Left ventricle myocardium superior (tissue), 1 donor: ENCODE measurements at places on chromosomes 12 and 14. TPM values are rescaled to one million over a fixed set of nuclear protein-coding genes. Genes with fewer than 3 reads are reported as not detected.

DNA sequence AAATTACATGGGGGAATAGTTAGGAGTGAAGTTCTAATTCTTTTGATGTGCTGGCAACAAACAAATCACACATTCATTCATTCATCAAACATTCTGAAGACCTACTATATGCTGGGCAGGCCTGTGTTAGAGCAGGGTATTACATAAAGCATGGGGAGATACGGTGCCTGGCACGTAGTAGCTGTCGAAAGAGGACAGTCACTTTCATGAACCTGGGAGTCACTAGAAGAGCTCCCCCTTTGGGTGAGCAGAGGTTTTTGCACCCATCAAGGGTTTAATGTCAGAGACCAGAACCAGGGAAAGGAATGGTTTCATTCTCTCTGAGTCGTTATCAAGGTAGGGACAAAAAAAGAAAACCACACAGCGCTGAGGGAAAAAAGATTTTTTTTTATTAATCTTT lies 10.0 kb downstream of the LHX5 start:
- no peak for DNase-seq

DNA sequence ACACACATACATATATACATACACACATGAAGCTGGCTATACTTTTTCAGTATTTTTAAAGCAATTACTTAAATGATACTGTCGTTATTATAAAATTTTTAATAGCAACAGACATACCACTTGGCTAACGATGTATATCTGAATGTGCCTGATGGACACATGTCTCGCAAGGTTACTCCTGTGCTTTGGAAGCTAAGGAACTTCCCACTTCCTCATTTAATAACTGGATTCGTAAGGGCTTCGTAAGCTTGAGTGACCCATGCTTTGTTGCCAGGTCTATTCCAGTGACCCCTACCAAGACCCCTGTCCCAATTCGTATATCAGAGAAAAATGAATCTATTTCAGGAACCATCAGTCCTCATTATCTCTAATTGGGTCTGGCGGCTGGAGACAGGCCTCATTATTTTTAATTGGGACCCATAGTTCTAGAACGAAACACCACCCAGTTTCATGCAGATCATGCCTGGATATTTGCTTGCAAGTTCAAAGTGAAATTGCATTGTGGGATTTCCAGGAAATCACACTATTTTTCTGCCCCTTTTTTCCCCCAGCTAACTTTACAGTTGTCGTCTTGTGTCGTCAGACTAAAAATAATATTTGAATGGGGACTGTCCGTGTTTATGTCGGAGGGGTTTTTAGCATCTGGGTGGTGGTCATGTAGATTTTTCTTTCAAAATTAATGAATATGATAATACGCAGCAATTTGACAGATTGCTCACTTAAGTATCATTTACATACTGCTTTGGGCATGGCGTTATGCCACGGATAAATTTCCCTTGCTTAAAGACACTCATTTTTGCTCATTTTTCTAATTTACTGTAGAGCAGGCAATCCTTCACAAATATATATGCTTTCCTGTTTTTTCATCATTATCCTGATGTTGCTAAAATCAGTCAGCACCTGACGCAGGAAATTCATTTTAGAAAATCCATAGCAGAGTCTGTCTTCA lies 17.1 kb upstream of the MYO1H start:
- no peak for DNase-seq

GRCh38 chr12:132775502-132776229 lies 14.0 kb upstream of the ANKLE2 start:
- no peak for DNase-seq

The KIF5A gene
- 0.12 TPM for total RNA-seq

The C12orf54 gene
- total RNA-seq: not detected

DNA sequence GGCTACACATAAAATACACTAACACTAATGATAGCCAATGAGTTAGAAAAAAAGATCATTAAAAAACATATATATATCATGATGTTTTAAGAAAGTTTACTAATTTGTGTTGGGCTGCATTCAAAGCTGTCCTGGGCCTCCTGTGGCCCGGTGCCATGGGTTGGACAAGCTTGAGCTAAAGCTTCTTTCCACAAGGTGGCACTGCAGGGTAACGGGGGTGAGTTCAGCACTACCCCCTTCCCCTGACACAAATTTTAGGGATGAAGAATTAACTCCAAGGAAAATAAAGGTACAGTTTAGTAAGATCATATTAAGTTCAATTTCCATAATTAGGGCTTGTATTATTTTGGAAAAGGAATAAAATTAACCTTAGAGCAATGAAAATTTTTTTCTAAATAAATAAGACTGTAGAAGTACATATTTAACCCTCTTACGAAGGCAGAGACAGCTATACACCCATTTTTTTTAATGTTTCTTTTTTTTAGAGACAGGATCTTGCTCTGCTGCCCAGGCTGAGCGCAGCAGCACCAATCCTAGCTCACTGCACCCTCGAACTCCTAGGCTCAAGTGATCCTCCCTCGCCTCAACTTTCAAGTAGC lies 38.9 kb downstream of the PPP1R13B start:
- DNase-seq: peak; percentile 83

DNA sequence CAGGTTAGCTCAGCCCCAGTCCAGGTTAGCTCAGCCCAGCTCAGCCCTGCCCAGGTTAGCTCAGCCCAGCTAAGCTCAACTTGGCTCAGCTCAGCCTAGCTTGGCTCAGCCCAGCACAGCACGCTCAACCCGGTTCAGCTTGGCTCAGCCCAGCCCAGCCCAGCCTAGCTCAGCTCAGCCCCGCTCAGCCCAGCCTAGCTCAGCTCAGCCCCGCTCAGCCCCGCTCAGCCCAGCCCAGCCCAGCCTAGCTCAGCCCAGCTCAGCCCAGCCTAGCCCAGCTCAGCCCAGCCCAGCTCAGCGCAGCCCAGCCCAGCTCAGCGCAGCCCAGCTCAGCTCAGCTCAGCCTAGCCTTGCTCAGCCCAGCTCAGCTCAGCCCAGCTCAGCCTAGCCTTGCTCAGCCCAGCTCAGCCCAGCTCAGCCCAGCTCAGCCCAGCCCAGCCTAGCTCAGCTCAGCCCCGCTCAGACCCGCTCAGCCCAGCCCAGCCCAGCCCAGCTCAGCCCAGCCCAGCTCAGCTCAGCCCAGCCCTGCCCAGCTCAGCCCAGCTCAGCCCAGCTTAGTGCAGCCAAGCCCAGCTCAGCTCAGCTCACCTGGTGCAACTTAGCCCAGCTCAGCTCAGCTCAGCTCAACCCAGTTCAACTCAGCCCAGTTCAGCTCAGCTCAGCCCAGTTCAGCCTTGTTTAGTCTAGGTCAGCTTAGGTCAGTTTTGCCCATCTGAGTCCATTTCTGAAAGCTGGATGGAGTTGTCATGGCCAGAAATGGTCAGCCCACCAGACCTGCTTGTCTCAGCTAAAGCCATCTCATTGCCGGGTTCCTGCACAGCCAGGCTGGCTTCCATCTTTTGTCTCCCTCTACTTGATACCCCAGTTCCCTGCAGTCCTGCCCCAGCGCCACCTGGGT lies 333.6 kb downstream of the TMEM121 start:
- peak; percentile 23 for DNase-seq

The PCNX1 gene
- 37.4 TPM for total RNA-seq

The PRH2 gene
- not detected for total RNA-seq

The TPH2 gene
- not detected for total RNA-seq

- no peak for DNase-seq
These were observed 24.8 kb upstream of the TMEM132D start for GRCh38 chr12:129928643-129929042.

- peak; percentile 19 for DNase-seq
These were observed 70.7 kb upstream of the GALNT9 start for GRCh38 chr12:132400011-132400641.

DNA sequence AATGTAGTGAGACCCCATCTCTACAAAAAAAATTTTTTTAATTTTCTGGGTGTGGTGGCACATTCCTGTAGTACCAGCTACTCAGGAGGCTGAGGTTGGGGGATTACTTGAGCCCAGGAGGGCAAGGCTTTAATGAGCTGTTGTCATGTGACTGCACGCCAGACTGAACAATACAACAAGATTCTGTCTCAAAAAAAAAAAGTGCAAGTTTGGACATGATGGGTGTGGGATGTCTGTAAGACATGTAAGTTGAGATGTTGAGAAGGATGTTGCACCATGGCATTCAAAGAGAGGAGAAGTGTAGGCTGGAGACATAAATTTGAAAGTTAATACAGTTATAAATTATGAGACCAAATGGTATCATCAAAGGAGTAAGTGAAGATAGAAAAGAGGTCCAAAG lies 23.5 kb downstream of the YEATS4 start:
- no peak for DNase-seq

The RNASE13 gene
- not detected for total RNA-seq

The KRT82 gene
- total RNA-seq: not detected

DNA sequence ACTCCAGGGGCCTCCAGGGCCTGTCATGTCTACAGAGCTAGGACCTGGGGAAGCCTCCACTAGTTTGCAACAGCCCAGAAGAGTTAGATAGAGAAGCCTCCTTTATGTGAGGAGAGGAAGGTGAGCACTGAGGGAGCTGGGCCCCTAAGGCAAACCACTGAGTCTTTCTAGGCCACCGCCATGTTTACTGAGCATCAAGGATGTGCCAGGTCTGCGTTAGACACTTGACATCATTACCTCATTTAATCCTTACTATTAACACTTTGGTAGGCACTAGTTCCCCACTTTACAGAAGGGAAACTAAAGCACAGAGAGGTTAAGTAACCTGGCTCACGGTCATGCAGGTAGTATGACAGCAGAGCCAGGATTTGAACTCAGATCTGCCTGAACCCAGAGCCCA lies 12.9 kb downstream of the CTDSP2 start:
- DNase-seq: no peak

GRCh38 chr12:76539727-76540126 lies 19.8 kb downstream of the OSBPL8 start:
- no peak for DNase-seq

GRCh38 chr14:93269341-93270068 lies 62.4 kb downstream of the UBR7 start:
- DNase-seq: no peak

- DNase-seq: no peak
These were observed 215.4 kb downstream of the MSRB3 start for GRCh38 chr12:65493913-65494245.

The CBX5 gene
- total RNA-seq: 48.0 TPM

GRCh38 chr14:22249770-22250169 lies 339.3 kb downstream of the DAD1 start:
- DNase-seq: no peak

- DNase-seq: no peak
These were observed 321.2 kb downstream of the RAD51B start for GRCh38 chr14:68140806-68141205.

The DDHD1 gene
- 8.1 TPM for total RNA-seq

DNA sequence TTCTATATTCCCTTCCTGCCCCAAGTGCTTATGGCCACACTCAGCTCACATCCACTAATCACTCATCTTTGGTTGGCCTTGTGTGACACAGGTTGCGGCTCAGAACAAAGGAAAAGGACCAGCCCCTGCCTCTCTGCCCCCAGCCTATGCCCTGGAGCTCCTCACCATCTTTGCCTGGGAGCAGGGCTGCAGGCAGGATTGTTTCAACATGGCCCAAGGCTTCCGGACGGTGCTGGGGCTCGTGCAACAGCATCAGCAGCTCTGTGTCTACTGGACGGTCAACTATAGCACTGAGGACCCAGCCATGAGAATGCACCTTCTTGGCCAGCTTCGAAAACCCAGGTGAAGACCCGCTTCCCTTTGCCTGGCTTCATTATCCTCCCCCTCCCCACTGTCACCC lies 15.8 kb upstream of the OAS2 start:
- no peak for DNase-seq

DNA sequence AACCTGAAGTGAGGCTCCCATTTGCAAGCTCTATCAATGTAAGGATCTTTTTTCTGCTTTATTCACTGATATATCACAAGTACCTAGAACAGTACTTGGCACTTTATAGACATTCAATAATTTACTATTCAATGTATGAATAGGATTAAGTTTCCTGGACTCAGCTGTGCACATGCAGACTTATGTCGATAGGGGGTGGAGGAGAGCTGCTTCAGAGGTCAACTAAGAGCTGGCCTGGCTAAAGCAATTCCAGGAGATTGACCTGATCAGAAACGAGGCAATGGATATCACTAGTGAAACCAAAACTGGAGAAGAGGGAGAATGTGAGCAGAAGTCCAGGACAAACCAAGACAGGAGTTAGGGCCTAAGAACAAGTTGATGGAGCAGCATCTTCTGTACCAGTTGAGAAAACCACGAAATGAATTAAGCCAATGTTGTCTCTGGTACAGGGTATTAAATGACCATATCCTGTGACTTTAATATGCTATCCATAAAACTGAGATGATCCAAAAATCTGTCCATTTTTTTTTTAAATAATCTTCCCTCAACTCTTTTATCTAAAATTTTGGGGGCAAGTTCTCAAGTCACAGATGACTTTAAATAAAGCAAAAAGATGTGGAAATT lies 169.2 kb downstream of the PIK3C2G start:
- peak; percentile 30 for DNase-seq

The NDRG2 gene
- 315 TPM for total RNA-seq

DNA sequence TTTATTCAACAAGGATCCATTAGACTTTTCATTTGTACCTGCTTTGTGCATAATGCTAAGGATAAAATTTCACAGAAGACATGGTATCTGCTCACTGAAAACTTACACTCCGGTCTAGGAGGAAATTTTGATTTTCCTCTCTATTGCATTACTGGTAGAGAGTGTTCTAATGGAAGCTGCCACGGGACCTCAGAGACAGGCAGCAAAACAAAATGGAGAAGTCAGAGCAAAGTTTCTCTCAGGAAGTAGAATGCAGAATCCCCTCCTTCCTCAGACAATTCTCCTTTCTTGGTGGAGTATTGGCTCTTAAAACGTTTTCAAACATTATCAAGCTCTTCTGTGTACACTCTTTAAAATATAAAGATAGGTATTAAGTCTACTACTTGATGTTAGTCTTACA lies 12.3 kb downstream of the CLEC2B start:
- no peak for DNase-seq

DNA sequence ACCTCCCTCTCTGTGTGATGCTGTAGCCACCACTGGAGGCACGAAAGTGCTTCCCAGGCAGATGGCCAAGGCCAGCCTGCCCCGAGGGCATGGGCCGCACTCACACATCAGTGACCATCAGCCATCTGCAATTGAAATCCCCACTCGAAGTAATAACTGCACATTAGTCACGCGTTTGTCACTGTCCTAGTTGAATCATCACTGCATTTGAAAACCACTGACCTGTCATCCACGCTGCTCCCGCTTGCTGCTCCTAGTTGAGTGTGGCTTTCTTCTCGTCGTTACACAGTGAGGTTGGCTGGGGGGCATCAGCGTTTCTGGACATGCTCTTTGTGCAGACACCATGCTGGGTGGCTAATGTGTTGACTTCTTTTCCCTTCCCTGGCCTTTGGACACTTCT lies 176.1 kb downstream of the ADGRD1 start:
- no peak for DNase-seq

DNA sequence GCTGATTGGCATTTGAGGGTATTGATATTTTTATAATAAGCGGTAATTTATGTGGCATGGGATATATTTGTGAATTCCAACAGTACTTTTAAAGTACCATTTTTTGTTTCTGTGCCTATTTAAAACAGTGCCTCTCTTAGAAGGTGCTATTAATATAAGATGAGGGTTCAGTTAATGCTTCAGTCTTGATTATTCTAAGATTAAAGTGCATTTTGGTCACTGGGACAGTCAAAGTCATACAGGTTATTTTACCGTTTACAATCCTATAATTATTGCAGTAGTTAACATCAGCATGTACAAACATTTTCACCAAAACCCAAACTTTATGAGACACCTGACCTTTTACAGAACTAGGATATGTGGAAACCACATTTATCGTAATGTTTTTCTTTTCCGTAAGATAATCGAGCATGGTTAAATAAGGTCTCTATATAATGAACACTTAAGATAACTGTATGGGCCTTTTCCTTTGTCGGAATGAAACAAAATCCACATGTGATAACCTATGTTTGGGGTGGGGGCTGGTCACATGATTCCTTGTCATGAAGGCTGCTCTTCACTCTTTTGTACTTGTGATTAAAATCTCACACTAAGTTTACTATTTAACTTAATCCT lies 37.7 kb upstream of the DNM1L start:
- DNase-seq: no peak
